ENCODE measurements at places on chromosomes 1 and 21.

GRCh38 chr1:33615546-33615945 is 143.1 kb downstream of the ZSCAN20 start:
- no peak for DNase-seq

GRCh38 chr1:210554382-210554781 is 225.7 kb downstream of the HHAT start:
- no peak for DNase-seq

- DNase-seq, result no peak
Observed at GRCh38 chr1:23282957-23283356, 61.1 kb downstream of the HNRNPR start.

DNA sequence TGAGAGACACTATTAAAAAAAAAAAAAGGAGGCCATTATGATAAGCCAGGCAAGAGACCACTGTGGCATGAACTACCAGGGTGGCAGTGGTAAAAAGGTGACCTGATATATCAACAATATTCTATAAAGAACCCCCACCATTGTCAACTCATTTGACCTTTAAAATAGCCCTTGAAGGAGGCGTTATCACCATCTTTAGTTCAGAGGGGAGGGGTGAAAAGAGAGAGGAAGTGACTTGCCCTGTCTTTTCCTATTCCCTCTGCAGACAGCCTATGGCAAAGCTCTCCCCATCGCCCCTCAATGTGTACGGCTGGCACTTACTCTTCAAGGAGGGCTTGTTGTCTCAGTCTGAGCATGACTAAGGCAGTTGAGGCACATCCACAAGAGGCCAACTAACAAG is 11.7 kb upstream of the SLFNL1 start:
- DNase-seq, result no peak

GRCh38 chr1:17350083-17350482 is 21.9 kb upstream of the PADI6 start:
- no peak for DNase-seq

DNA sequence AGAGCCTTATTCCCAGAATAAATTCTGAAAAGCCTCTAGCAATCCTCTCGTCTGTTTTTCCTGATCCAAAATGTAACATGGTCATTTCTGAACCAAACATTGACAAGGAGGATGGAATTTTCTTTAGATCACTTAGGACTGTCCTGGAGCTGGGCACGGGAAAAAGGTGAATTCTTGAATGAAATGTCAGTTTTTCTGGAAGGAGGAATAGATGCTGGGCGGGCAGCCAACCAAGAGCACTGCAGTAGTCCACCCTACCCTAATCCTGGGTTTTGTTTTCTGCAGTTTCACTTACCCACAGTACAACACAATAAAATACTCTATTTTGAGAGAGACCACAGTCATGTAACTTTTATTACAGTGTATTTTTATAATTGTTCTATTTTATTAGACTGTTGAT is 20.9 kb downstream of the RIT1 start:
- DNase-seq, result no peak

GRCh38 chr1:59595774-59596173 is 219.0 kb upstream of the HOOK1 start:
- peak; percentile 70 for DNase-seq

- no peak for DNase-seq
Observed at GRCh38 chr1:87472716-87473115, 144.0 kb downstream of the LMO4 start.

- peak; percentile 24 for DNase-seq
Observed at GRCh38 chr1:110616587-110616986, 10.4 kb upstream of the KCNA2 start.

GRCh38 chr1:1005774-1006304 is 5.9 kb upstream of the HES4 start:
- DNase-seq, result no peak

DNA sequence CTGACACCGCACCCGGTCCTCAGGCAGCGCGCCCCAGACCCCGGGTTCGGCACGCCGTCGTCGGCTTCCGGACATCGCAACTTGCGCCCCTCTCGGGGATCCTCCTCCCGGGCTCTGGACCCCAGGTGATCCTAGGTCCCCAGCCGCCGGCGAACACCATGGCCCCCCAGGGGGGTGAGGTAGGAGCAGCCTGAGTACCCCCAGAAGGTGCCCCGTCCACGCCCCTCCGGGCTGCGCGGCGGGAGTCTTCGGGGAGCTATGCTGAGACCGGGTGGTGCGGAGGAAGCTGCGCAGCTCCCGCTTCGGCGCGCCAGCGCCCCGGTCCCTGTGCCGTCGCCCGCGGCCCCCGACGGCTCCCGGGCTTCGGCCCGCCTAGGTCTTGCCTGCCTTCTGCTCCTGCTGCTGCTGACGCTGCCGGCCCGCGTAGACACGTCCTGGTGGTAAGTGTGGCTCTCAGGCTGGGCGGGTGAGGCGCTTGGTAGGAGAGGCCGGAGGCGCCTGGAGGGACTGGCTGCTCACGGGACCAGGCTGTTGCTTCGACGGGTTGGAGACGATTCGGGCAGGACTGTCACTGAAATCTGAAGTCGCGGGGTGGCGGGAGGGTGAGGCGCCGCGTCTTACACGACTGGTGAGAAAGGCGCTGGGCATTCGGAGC is 367 bp downstream of the WNT2B start:
- peak; percentile 12 for DNase-seq

DNA sequence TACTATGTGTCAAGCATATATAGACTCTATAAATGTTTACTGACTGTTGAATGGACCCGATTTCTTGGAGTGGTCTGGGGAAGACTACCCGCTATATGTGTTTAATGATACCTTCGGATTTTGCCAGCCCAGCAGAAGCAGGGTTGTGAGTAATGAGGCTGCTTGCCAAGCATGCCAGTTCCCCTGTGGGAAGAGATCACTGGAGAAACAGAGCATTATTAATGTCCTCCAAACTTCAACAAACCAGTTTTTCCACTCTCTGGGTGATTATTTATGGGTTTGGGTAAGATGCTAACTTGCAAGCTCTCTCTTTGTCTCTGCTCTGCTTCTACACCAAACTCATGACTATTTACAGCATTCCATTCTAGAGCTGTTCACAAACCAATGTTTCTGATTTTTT is 25.1 kb upstream of the PHGDH start:
- no peak for DNase-seq

DNA sequence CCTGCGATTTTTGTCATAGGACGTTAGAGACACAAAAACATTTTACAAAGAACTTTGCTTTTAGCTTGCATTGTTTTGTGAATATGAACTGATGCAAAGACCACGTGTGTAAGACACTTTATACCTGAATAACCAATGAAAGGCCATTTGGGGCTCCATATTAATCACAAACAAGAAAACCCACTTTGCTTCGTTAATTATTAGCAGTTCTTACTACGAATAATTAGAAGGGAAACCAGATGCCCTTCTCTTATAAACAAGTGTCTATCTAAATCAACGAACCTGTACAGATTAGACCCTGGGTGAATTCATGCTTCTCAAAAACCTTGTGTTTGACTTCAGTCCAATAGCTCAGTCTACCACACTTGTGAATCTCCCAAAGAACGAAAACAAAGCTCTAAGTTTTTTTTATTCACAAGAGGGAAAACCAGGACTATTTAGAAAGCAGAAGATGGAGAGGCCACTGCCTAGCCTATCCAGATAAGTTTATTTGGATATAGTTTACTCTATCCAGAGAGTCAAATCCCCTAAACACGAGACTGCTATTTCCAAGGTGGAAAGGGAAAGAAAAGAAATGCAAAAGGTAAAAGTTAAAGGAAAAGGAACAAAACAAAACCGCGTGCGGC is 897 bp downstream of the CYYR1 start:
- DNase-seq, result no peak

DNA sequence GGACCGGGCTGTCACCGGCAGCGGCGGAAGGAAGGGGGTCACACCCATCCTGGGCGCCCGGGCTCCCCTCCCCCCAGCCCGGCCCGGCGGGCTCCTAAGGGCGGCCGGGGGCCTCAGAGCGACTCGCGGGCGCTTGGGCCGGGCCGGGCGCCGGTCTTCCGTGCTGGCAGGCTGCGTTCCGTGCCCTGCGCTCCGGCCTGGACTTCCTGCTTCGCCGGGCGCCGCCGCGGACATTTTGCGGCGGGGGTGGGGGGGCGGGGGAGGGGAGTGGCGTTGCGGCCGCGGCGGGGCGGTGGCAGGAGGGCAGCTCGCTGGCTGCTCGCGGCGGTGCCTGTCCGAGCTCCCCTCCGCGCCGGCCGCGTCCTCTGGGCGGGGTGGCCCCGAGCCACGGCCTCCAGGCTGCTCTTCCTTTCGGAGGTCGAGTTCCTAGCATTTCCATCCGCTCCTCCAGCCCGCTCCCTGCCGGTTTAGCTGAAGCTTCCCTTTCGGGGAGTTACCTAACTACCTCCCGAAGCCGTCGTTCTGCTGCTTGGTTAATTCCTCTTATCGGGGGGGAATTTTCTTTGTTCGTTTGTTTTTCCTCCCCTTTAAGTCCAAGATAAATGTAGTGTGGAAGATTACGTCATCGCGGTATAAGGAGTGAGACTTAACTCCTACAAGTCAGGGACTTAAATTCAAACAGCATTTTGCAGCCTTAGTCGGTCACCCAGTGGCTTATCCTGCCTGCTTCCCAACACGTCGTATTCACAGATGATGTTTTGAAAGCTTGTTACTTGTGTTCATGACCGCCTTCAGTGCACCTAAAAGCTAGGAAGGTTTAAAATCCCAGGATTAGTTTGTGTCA is 730 bp downstream of the CDC42 start:
- peak; percentile 68 for DNase-seq
